ENCODE measurements at places on chromosomes 16 and 17.

DNA sequence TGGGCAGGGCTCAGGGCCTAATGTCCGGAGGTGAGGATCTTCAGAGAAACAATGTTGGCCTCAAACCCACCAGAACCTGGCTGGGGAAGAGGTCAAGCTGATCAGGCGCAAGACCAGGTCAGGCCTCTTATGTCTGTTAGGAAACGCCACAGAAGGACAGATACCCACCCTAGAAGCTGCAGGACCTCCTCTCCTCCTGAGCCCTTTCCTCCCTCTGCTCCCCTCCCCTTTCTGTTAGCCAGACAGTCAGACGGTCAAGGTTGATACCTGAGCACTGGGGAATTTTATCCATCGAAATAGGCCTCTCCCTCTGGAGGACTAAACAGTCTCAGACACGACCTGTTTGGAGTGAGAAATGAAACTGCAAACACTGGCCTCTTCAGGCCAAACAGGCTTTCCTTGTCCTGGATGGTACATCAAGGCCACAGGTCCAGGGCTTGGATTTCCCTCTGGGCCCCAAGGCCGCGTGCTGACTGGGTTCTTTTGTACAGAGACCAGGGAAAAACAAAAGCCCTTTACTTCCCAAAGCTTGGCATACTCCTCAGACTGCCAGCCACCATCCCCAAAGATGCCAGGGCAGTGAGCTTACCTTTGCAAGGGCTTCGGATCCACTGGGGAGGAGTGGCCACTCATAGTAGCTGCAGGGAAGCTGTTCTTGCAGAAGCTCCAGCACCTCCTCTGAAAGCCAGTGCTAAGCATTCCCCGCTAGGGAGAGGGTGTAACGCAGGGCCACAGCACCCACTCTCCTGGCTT lies 135.8 kb downstream of the CCDC182 start:
- no peak for DNase-seq

DNA sequence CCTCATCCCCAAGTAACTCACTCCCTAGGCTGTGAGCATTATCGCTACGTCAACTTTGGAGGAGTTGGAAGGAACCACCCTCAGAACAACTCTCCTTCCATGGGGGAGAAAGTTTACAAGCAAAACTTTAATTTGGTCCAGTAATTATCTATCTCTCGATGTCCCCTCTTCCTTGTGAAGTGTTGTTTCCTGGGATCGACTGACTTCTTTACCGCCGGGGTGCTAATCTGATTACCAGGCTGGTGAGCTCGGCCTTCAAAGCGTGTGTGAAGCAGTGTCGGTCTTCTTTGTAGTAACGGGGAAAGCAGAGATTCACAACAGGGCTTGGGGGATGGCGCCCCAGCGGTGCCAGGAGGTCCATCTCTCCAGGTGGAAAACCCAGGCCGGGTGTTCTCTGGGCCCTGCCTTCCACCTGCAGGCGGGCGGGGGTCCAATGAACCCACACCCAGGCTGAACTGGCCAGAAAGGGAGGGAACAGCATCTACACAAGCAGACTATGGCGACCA lies 14.5 kb upstream of the FOXF1 start:
- DNase-seq = no peak

GRCh38 chr16:1156055-1156982 lies 3.4 kb downstream of the CACNA1H start:
- no peak for DNase-seq

- DNase-seq = peak; percentile 90
These were observed at the start of gene CENPT for GRCh38 chr16:67847064-67847861. Gene CENPT (minus strand): TSS chr16:67847693. CDS start chr16:67833859, 13,834 bp downstream.

- DNase-seq = no peak
These were observed 539.7 kb upstream of the CDH11 start for GRCh38 chr16:65661558-65661957.

GRCh38 chr16:84593825-84594724 lies 23.8 kb downstream of the COTL1 start:
- no peak for DNase-seq

GRCh38 chr17:43536236-43536992 lies 9.7 kb downstream of the ETV4 start:
- peak; percentile 71 for DNase-seq

GRCh38 chr17:82816358-82816757 lies 23.5 kb downstream of the ZNF750 start:
- no peak for DNase-seq

- peak; percentile 84 for DNase-seq
These were observed 9.5 kb upstream of the UNK start for GRCh38 chr17:75774991-75775668.

GRCh38 chr17:74964988-74965622 lies 7.5 kb downstream of the HID1 start:
- peak; percentile 66 for DNase-seq

GRCh38 chr16:47778106-47778801 lies 317.1 kb downstream of the PHKB start:
- DNase-seq = no peak

GRCh38 chr17:42059815-42060214 lies 9.4 kb upstream of the C17orf113 start:
- DNase-seq = no peak

GRCh38 chr16:2834968-2835367 lies 4.9 kb downstream of the ZG16B start:
- no peak for DNase-seq

DNA sequence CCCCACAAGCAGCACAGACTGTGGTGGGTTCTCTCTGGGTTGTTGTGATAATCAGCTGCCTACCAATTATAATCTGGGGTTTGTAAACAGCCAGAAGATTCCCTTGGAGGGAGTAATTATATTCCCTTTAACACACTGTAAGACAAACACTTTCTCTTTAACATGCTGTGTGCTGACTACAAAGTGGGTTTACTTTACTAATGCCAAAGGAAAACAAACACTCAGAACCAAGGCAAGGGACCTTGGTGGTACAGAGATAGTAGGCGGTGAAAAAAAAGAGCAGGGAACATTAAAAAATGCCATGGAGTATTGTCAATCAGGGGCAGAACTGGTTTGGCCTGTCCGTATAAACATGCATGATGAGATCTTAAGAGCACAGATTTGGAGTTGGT lies 3.0 kb upstream of the VAT1L start:
- DNase-seq = no peak

DNA sequence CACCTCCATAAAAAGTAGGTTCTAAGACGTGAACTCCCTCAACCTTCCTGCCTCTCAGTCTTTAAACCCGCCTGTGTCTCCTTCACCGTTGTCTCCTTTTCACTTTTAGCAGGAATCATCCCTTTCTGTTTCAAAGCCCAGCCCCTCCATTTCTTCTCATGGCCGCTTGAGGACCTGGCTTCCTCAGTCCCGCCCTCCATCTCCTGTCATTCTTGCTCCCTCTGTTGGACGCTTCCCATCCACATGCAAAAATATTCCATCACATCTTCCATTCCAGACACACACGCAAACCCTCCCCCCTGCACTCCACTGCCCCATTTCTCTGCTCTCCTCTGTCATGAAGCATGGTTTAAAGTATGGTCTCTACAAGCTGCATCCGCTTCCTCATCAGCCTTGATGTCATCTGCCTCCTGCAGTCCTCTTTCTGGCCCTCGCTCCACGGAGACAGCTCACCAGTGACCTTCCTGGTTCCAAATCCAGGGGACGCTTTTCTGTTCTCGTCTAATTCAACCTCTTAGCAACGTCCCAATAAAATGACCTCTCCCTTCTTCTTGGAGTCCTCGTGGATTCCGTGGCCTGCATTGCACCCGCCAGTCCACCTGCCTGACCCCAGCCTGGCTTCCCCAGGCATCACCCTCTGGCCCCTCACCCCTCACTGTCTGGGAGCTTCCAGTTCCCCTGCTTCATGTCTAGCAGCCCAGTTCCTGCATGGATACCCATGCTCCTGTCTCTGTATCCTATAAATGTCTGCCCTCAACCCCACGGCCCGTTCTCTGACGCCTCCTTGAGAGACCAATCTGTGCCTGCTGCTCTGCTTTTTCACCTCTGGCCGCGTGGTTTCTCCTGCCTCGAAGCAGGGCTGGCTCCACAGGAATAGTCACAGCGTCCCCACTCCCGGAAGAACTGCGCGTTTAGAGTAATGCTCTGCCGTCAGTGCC lies 26.2 kb downstream of the ANKRD40 start:
- DNase-seq = peak; percentile 81

- DNase-seq = no peak
These were observed 1.5 kb downstream of the CD300LF start for GRCh38 chr17:74711058-74711824.

- no peak for DNase-seq
These were observed 102.2 kb upstream of the SDK2 start for GRCh38 chr17:73746314-73747073.

GRCh38 chr16:89569506-89570341 lies 5.8 kb upstream of the CPNE7 start:
- DNase-seq = no peak
